ENCODE measurements at places on chromosomes 2 and 18. TPM values are rescaled to one million over a fixed set of nuclear protein-coding genes. Genes with fewer than 3 reads are reported as not detected.
A peak's percentile ranks its signal among the peaks of the same experiment; 100 is the strongest.

DNA sequence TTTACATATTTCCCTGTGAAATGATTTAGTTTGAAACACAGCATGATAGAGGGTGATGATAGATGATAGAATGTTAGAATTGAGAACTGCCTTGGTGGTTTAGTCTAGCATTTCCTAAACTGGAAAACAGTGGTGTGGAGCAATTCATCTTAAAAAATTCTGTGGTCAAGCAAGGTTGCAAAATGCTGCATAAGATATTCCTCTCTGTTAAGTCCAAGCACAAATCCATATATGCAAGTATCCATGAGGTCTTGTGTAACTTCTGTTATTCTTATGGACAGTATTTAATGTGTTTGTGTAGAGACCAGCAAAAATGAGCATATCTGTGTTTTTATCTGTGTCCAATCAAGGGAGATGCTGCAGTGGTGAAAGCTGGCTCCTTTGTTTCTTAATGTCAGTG lies 30.0 kb downstream of the CPS1 start:
- DNase-seq = no peak

DNA sequence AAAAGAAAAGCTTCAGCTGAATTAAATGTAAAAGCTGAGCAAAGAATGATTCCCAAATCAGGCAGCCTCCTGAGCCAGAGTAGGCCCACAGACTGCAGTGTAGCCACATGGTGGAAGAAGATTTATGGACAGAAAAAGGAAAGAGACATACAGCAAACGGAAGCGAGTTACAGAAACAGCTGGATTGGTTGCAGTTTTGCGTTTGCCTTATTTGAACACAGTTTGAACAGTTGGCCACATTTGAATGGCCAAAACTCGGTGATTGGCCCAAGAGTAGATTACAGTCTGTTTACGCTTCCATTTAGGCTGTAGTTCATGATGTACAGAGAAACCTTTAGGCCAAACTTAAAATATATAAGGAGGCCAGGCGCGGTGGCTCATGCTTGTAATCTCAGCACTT lies 35.1 kb downstream of the SH2D6 start:
- DNase-seq = no peak

DNA sequence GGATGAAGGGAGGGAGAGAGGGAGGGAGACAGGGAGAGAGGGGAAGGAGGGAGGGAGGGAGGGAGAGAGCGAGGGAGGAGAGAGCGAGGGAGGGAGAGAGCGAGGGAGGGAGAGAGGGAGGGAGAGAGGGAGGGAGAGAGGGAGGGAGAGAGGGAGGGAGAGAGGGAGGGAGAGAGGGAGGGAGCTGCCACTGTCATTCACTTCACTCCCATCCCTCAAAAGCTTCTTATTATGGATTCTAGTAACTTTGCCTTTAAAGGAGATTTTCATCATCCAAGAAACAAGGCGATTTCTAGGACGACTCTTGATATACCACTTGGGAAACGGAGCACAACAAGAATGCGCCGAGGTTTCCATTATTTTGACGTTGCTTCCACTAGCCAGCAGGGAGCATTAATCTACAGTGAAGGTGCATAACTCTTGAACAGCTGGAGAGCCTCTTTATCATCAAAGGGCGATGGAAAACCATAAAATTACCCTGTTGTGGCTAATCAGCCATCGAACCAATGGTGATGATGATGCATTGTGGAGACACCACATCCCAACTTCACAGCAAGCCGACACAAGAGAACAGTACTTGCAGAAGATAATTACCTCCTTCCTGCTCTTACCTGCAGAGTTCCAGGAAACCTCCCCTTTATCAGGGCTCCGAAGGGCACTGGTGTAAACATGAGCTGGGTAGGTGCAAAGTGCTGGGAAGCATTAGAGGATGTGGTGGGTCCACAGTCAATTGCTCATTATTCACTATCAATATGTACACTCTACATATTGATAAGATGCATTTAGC lies 130.5 kb downstream of the EIPR1 start:
- no peak for DNase-seq

DNA sequence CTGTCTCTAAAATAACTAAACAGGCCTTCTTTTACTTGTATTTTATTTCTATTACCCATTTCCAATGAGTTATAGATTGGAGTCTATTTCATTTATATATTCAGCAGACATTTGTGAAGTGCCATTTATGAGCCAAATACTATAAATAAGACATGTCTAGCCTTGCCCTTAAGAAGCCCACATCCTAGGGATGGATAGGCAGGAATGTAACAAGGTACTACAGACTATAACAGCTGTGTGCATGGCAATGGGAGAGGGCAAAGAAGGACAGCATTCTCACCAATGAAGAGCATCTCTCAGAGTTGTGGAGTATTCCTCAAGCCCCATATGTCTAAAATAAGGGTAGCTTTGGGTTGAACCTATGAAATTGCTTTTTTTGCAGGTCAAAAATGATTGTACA lies 161.9 kb upstream of the RASGRP3 start:
- DNase-seq = no peak

Gene SOS1
- total RNA-seq = 6.8 TPM

- peak; percentile 42 for DNase-seq
These were observed 39.2 kb downstream of the EPAS1 start for GRCh38 chr2:46336283-46336959.

DNA sequence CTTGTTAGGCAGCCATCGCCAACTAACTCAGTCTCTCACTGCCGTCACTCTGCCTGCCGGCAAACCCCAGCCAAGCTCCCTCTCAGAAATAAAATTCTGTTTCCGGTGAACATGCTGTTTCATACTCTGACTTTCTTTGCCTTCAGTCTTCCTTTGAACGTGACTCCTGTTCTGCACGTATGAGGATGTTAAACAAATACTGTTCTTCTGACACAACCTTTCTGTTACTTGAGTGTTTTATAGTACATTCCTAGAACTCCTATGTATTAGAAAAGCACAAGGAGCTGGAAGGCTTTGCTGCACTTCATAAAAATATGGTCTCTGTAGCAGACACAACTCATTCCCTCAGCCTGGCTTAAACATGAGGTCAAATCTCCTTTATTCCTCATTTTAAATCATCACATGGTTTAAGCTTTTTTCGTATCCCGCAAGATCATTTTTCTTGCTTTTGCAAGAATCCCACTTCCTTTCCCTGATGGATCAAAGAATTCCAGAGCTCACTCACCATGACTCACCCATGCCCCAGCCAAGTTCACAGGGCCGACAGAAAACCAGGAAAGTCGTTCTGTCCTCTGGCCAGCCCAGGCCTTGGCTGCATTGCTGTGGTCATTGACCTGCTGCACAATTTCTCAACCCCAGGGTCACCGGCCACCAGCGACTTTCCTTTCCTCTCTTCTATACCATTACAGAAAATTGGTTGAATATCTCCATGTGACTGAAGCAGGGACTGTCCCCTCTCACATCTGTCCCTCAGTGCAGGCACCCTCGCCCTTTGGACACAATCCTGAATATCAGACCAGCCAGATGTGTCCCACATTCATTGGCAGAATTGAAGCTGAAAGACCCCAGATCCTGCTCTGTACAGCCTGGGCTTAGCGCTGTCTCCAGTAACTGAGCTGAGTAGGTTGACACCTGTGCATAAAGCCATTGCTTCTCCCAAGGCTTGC lies 183.1 kb upstream of the ARL4C start:
- DNase-seq = peak; percentile 96

Gene NEU2
- total RNA-seq = not detected

- DNase-seq = no peak
These were observed 16.0 kb downstream of the CEP192 start for GRCh38 chr18:13007248-13007560.

DNA sequence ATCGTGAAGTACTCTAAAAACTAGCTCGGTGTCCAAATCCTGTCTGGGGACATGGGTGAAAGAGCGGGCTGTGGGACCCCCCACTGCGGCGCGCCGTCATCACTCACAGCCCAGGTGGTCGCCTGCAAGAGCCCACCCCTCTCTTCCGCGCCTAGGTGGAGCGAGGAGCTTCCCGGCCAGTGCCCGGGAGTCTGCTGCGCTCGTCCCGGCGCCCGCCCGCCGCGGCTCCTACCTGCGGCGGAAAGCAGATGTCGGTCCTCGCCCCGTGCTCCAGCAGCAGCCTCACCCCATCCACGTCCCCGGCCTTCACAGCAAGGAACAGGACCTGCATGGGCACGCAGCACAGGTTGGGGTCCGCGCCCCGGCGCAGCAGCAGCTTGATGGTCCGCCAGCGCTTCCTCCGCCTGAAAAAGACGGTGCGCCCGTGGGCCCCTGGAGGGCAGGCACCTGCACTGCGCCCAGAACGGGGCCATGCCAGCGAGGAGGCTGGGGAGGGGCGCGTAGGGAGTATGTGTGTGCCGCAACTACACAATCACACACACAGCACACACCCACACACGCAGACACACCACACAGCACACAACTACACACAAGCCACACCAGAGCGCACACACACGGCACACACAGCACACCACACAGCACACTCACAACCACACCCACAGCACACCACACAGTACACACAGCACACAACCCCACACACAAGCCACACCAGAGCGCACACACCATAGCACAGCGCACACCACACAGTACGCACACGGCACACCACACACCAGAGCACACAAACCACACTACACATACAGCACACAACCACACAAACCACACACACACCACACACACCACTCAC lies 37.4 kb downstream of the ANKMY1 start:
- no peak for DNase-seq

GRCh38 chr18:51639541-51639940 lies 442.1 kb upstream of the MEX3C start:
- no peak for DNase-seq

- peak; percentile 4 for DNase-seq
These were observed 188.7 kb downstream of the MBD5 start for GRCh38 chr2:148209603-148210002.

GRCh38 chr2:15788830-15789229 lies 151.5 kb upstream of the MYCN start:
- DNase-seq = no peak

- DNase-seq = no peak
These were observed 89.8 kb upstream of the TGIF1 start for GRCh38 chr18:3360211-3360610.

DNA sequence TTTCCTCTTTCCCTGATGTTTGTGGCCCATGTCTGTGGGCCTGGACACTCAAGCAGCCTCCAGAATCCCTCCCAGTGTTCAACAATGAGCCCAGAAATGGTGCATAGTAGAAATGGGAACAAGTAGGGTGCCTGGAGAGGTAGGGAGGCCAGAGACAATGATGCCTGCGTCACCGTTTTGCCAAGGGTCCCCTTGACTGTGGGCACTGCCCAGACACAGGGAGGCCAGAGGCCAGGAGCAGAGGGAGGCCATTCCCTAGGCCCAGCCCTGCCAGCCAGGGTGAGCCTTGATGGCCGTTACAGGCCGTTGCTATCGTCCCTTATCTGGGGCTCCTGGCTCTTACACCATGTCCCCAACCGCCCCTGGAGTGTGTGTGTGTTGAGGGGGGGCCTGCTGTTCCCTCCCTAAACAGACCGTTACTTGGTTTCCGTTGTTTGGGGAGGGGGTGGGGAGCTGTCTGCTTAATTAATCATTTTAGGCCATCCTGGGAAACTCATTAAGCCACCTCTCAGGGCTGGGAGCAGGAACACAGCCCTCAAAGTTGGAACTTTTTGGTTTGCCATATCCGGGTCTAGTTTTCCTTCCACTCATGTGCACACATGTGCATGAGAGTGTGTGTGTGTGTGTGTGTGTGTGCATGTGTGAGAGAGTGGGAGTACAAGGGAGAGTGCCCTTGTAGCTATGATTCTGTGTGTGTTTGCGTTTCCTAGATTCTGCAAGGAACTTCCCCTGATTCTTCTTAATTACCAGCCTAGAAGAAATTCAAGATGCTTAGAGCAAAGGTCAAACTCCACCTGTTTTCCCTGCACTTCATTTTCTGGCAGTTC lies 135.2 kb upstream of the HAAO start:
- DNase-seq = no peak

- DNase-seq = no peak
These were observed 188.9 kb upstream of the RASGRP3 start for GRCh38 chr2:33287507-33288005.

Gene ALK
- 0.37 TPM for total RNA-seq

Gene ATRAID
- 404 TPM for total RNA-seq

Gene ACKR3
- 2.7 TPM for total RNA-seq

GRCh38 chr2:182359990-182360662 lies 66.7 kb downstream of the PDE1A start:
- DNase-seq = peak; percentile 12

GRCh38 chr2:73640511-73640911 lies 1.7 kb downstream of the NAT8 start:
- DNase-seq = no peak

DNA sequence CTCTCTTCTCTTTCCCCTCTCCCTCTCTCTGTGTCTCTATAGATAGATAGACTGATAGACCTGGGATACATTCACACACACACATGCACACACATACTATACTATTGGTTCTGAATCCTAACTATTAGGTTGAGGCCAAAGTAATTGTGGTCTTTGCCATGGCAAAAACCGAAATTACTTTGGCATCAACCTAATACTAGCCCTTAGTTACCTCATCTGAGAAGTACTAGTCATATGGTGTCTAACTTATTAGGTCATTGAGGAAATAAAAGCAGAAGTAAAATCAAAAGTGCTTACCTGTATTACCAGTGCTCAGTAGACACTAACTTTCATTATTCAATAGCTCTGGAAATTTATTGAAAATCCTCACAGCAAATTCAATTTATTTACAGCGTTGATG lies 451.5 kb downstream of the EPHA4 start:
- DNase-seq = no peak

GRCh38 chr2:66897691-66898150 lies 462.8 kb downstream of the MEIS1 start:
- DNase-seq = peak; percentile 33

Gene TTC39C
- 19.6 TPM for total RNA-seq

GRCh38 chr18:76881744-76882143 lies 59.4 kb downstream of the ZNF236 start:
- DNase-seq = no peak

Gene GPR39
- total RNA-seq = 8.2 TPM

DNA sequence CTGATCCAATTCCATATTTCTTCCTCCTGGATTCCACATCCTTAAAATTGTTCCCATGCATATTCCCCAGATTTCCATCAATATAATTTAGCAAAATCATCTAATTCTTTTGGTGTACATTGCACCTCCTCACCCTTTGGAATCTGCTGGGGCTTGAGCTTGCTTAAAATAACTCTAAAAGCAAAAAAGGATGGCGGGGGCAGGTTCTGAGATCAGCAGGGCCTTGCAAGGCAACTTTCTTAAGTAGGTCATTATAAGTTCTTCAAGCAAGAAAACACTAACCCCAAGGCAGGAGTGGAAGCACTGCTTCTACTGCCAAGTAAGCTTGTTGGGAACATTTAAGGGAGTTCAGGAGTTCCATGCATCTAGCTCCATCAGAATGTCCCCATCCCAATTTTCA lies 254.3 kb upstream of the CCDC68 start:
- DNase-seq = no peak

Gene PDCD1
- total RNA-seq = not detected

DNA sequence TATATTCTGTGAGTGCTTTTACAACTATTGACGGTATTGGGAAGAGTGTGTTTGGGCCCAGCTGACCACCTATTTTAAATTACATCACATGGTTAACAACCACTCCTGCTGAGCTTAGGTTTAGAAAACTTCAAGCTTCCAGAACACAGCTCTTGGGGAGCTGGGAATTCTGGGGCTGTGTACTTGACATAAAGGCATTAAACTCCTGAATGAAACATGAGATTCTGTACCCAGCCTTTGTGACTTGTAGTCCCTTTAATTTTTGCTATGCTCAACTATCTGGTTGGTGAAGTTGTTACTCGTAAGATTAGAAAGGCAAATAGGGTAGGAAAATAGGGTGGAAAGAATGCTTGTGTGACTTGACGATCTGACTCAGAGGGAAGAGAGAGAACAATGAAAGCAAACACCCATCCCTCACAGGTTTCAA lies 66.9 kb downstream of the LTBP1 start:
- DNase-seq = peak; percentile 16

Gene NPHP1
- 6.5 TPM for total RNA-seq

Gene TRIB2
- 25.2 TPM for total RNA-seq

Gene ARHGAP28
- 0.05 TPM for total RNA-seq
